ENCODE measurements at places on chromosomes 2 and 18. TPM values are rescaled to one million over a fixed set of nuclear protein-coding genes. Genes with fewer than 3 reads are reported as not detected.

- no peak for ATAC-seq
Observed at GRCh38 chr2:64063454-64063853, 44.2 kb upstream of the VPS54 start.

GRCh38 chr18:64639536-64639935 is 490.6 kb upstream of the LINC00305 start:
- ATAC-seq = no peak

- no peak for ATAC-seq
Observed at GRCh38 chr2:160940699-160941098, 219.5 kb upstream of the TANK start.

CYP1B1 gene
- 34.1 TPM for total RNA-seq

ARHGAP15 gene
- 8.0 TPM for total RNA-seq

- ATAC-seq = no peak
Observed at GRCh38 chr2:135798762-135799161, 38.2 kb downstream of the LCT start.

DNA sequence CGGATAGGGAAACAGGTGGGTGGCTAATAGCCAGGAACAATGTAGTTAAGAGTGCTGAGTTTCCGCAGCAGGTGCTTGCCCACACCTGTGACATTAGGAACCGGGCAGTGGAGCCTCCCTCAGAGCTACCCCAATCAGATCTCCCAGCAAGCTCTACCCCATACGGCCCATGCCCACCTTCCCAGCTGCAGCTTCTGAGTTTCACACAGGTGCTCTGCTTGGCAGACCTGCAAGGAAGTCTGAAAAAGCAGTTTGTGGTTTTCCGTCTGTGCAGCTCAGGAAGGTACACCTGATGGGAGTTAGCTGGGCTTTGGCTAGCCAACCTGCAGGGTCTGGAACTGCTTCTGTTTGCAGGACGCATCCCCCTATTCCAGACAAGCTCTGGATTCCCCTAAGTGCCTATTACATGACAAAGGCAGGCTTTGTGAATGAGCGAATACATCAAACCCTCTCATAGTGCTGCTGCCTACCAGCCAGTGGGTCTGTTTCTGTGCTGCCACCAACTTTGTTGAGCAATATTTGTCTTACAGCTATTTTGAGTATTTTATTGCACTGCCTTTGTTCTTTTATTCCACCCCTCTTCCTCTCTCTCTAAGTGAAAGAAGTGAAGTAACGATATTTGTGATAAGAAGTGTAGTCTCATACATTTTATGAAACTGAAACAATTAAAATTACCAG is 24.7 kb upstream of the CEP68 start:
- no peak for ATAC-seq

GALR1 gene
- total RNA-seq = 0.12 TPM

RTP5 gene
- total RNA-seq = not detected

PSMA8 gene
- total RNA-seq = not detected

DNA sequence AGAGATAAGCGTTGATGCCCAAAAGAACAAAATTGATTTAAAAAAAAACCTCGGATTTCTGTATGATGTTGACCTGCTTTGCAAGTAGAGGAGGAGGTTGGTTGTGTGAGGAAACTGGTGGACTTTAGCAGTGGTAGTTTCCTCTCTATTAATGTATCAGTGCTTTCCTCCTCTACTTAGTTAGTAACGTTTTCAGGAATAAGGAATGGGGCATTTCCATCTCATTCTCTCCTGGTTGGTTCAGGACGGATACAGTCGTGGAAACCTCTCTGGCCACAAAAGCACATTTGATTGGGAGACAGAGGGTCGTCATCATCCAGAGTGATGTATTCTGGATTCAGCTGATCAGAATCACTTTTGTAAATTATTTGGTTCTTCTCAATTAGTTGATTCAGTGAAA is 1.5 kb downstream of the FHOD3 start:
- ATAC-seq = no peak

GRCh38 chr2:111702119-111702803 is 181.7 kb downstream of the ANAPC1 start:
- ATAC-seq = no peak

GRCh38 chr2:197310271-197310985 is at the start of gene ANKRD44:
TSS of gene ANKRD44 (minus strand) at chr2:197310780. CDS start at chr2:197310604, 176 bp downstream.
- peak; percentile 98 for ATAC-seq

DNA sequence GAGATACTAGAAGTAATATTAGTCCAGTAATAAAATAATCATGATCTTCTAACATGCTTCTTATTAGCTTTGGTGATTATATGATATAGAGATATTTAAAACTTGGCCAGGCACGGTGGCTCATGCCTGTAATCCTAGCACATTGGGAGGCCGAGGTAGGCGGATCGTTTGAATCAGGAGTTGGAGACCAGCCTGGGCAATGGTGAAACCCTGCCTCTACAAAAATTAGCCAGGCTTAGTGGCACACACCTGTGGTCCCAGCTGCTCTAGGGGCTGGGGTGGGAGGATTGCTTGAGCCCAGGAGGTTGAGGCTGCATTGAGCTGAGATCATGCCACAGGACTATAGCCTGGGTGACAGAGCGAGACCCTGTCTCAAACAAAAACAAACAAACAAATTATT is 87.0 kb downstream of the WDR7 start:
- ATAC-seq = no peak

- ATAC-seq = no peak
Observed at GRCh38 chr2:25331686-25332365, 9.9 kb downstream of the DNMT3A start.

GRCh38 chr2:30677231-30677630 is 130.0 kb downstream of the CAPN13 start:
- ATAC-seq = no peak

Measured in gastroesophageal sphincter (tissue), 4 donors.